ENCODE measurements at places on chromosomes 6 and 20.

- DNase-seq, result no peak
These were observed 36.1 kb upstream of the CHD6 start for GRCh38 chr20:41654292-41654691.

DNA sequence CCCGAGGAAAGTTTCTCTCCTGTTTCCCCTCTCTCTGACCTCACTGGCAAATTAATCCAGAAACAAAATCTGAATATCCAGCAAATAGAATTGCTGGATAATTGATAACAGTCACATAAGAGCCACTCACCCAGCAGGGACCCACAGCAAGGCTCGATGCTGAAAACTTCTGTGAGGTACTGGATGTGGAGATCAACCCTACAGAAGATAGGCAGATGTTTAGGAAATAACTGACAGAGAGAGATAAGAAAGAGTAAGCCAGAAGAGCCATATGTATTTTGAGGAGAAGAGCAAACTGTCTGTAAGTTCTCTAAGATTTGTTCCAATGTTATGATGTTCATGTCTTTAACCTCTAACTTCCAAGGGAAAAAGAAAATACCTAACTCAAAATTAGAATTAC is 59.7 kb downstream of the PKHD1 start:
- DNase-seq, result no peak

- DNase-seq, result no peak
These were observed 693.2 kb upstream of the GJE1 start for GRCh38 chr6:141439513-141439912.

- DNase-seq, result no peak
These were observed 4.1 kb upstream of the C6orf141 start for GRCh38 chr6:49546331-49546730.

DNA sequence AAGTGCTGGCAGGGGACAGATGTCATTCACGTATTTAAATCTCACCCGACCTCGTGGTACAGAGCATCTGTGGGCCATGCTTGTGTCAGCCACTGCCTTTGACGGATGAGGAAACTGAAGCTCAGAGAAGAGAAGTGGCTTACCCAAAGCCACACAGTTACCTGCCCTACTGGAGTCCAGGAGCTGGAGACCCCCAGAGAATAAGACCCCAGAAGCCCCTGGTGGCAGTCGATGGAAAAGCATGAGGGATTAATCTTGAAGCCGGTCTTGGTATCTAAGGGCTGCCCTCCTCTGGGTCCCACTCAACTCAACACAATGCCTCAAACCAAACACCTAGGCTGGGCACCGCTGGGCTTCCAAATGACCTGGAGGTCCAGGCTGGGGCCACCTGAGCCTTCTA is 83.1 kb downstream of the GRM4 start:
- no peak for DNase-seq

- DNase-seq, result no peak
These were observed 296.1 kb upstream of the FOXQ1 start for GRCh38 chr6:1015825-1016224.

DNA sequence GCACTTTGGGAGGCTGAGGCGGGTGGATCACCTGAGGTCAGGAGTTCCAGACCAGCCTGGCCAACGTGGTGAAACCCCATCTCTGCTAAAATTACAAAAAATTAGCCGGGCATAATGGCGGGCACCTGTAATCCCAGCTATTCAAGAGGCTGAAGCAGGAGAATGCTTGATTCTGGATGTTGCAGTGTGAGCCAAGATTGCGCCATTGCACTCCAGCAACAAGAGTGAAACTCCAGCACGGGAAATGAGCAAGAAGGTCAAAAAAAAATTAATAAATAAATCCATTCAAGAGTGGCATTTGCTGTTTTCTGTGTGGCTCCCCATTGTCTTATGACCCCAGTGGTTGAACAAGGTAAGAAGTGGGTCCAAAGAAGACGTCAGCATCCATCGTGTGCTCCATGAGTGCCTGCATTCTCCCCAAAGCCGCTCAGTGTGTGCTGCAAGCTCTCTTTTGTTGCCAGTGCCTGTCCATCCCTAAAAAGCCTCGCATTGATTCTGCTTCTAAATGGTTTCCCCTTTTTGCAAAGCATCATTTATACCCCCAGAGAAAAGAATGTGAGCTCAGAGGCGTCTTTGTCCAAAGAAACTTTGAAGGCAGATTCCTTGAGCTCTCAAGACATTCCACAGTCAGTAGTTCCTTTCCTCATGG is 38.8 kb upstream of the MAP3K4 start:
- DNase-seq, result no peak

GRCh38 chr6:44456070-44456965 is 68.8 kb downstream of the CDC5L start:
- peak; percentile 64 for DNase-seq

DNA sequence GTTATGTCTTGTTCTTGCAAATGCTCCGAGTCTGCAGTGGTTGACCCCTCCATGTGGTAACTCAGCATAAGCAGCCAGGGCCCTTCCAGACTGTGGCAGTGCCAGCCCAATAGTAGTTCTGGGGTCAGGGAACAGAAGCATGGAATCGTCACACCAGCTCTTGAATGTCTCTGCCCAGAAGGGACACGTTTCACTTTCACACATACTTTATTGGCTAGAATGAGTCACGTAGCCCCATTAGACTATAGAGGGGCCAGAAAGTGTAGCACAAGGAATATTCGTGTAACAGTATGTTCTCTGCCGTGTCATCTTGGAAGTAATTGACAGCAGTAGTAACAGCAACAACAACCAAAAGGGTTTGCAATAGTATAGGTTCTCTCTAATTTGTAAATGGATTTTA is 254.7 kb downstream of the FARS2 start:
- DNase-seq, result peak; percentile 19

GRCh38 chr6:167767715-167768107 is 59.0 kb upstream of the AFDN start:
- DNase-seq, result no peak

Measured in activated CD4-positive, alpha-beta T cell treated with anti-CD3 and anti-CD28 coated beads, Interleukin-10, Interleukin-2, amounts not matched to agents 100 ng/mL and 50 ng/mL, durations not matched to agents 16 hours and 8 hours (primary cell).